Skeletal muscle cell (primary cell): ENCODE measurements at places on chromosomes 11 and 22.

DNA sequence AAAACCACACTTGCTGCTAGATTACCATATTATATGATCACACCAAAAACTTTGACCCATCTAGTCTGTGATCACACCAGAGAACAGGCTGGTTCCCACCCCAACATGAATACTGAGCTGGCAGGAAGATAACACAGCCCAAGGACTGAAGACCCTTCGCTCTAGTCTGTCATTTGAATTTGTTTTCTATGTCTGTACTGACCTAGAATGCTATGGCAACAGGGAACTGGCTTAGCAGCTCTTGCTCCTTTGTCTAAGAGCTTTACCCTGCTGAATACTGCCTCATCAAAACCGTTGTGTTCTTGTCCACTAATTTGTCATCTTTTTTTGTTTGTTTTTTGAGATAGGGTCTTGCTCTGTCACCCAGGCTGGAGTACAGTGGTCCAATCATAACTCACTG is 420.4 kb downstream of the AASDHPPT start:
- DNase-seq = no peak

- DNase-seq = no peak
Measured at GRCh38 chr22:31289344-31289743, 2.9 kb downstream of the PIK3IP1 start.

DNA sequence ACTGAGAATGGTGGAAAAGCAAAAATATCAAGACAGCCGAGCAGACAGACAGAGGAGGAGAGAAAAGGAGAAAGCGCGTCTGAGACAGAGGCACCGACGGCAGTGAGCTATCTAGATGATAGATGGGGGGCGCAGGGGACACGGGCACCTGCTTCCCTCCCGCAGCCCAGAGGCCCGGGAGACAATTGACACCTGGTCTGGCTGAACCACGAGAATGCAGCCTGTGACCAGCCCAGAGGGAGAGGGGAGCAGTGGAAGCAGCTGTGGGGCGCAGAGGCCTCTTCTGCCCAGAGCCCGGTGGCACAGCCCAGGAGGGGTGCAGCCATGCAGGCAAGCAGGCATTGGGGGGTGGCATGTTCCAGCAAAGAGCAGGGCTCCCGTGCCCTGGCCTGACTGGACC is 48.2 kb downstream of the ELFN2 start:
- DNase-seq = no peak

GRCh38 chr11:47955061-47955755 is 25.2 kb upstream of the PTPRJ start:
- DNase-seq = no peak

- no peak for DNase-seq
Measured at GRCh38 chr22:27734066-27734465, 67.5 kb downstream of the MN1 start.

DNA sequence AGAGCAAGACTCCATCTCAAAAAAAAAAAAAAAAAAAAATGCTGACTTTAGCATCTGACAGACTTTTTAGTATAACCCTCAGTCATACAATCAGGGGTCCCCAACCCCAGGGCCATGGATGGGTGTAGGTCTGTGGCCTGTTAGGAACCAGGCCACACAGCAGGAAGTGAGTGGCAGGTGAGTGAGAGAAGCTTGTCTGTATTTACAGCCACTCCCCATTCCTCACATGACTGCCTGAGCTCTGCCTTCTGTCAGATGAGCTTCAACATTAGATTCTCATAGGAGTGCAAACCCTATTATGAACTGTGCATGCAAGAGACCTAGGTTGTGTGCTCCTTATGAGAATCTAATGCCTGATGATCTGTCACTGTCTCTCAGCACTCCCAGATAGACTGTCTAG is 3.3 kb downstream of the FAM227A start:
- no peak for DNase-seq

DNA sequence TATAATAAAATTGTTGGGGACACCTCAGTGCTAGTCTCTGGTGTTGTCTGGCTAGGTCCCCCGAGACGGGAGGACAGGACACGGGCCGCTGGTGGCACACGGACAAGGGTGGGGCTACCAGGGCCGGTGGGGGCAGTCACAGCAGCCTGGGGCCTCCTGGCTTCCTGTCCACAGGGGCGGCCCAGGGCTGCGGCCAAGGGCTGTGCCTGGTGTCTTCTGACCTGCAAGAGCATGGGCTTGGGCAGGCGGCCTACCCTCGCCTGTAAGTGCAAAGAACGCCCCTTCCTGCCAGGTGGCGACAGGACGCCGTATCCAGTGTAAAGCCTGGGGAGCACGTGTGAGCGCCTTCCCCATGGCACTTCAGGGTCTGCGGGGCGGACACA is 3.6 kb downstream of the LRFN4 start:
- DNase-seq = no peak

DNA sequence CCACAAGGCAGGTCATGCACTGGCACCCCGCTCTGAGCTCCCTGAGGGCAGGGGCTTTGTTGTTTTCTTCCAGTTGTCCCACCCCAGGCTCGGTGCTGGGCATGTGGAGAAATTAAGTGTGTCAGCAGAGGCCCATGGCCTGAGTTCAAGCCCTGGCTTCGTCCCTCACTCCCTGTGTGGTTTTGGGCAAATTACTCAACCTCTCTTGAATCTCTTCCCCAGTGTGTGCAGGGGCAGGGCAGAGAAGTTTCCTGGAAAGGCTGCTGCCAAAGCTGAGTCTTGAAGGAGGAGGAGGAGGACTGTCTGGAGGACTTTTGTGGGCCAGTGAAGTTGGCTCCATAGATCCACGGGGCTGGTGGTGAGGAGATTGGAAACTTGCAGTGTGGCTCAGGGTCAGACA is 138.1 kb upstream of the E2F8 start:
- no peak for DNase-seq

- DNase-seq = no peak
Measured at GRCh38 chr22:21651521-21652009, 9.5 kb downstream of the SDF2L1 start.

GRCh38 chr11:15843309-15843872 is 513.0 kb downstream of the SOX6 start:
- DNase-seq = no peak

GRCh38 chr11:128271401-128271800 is 316.0 kb downstream of the ETS1 start:
- DNase-seq = no peak

DNA sequence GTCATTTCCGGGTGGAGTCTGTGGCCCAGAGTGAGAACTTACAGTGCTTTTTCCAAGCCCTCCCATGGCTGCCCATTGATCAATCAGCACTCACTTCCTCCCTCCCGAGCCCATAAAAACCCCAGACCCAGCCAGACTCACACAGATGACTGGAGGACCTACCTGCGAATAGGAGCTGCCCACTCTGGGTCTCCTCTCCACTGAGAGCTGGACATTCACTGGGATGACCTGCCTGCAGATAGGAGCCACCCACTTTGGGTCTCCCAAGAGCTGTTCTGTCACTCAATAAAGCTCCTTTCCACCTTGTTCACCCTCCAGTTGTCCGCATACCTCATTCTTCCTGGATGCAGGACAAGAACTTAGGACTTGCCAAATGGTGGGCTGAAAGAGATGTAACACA is 56.0 kb upstream of the B3GNT6 start:
- DNase-seq = no peak

- no peak for DNase-seq
Measured at GRCh38 chr11:121105063-121105480, 4.0 kb downstream of the TECTA start.

- peak; percentile 34 for DNase-seq
Measured at GRCh38 chr11:121929581-121929980, 186.4 kb downstream of the BLID start.
